ENCODE measurements at places on chromosomes 3 and 15. TPM values are rescaled to one million over a fixed set of nuclear protein-coding genes. Genes with fewer than 3 reads are reported as not detected.

Gene LRRIQ4
- not detected for total RNA-seq

Gene PRICKLE2
- total RNA-seq: 3.4 TPM

Gene RTP3
- total RNA-seq: not detected

Gene CFAP100
- total RNA-seq: not detected

Gene PPP1R14D
- 0.32 TPM for total RNA-seq

Gene RCN2
- total RNA-seq: 66.4 TPM

Gene SLC6A1
- not detected for total RNA-seq

Gene LRTM1
- total RNA-seq: not detected

Gene TIGIT
- not detected for total RNA-seq
